ENCODE measurements at places on chromosomes 6 and 20.

- no peak for DNase-seq
Observed at GRCh38 chr20:37245216-37246150, 16.1 kb downstream of the GHRH start.

DNA sequence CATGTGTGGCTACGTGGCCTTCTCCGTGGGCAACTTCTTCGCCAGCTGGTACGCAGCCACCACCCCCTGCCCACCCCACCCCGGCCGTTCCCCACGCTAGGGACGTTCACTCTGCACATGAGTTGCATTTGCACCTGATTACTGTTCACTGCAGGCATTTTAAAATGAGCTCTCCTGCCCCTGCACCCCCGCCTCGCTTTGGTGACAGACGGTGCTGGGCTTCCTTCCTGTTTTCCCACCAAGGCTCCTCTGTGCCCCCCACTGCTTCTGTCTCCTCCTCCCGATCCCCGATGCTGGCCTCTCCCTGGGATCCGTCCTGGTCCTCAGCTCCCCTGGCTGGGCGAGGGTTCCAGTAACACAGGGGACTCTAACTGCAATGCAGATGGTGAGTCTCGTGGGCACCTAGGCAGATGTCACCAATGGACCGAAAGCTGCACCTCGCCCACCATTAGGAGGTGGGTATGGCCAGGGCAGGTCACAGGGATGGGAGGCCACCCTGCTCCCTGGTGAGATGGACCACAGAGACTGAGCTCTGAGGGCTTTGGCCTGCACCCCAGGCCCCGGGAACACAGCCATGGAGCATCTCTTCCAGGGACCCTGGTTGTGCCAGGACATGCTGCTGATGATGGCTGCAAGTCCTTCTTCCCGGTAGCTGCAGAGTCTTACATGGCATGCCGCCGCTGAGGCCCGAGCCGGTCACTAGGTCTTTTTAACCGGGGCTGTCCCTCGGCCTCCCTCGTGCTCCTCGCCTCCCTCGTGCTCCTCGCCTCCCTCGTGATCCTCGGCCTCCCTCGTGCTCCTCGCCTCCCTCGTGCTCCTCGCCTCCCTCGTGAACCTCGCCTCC is 3.8 kb downstream of the UNC93A start:
- DNase-seq, result no peak

DNA sequence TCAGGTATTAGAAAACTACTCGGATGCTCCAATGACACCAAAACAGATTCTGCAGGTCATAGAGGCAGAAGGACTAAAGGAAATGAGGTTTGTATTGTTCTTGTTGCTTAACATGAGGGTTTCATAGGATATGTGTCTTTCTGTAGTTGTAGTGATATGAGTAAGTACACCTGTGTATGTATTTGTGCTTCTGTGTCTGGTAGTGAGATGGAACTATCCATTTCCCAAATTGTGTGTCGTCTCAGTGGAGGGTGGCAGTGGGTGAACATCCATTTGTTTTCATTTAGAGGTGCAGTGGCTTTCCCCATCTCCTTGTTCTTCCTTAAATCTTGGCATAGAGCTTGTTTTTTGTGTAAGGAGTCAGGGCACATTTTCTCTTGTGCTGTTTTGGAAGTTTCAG is 8.2 kb downstream of the ASXL1 start:
- no peak for DNase-seq

DNA sequence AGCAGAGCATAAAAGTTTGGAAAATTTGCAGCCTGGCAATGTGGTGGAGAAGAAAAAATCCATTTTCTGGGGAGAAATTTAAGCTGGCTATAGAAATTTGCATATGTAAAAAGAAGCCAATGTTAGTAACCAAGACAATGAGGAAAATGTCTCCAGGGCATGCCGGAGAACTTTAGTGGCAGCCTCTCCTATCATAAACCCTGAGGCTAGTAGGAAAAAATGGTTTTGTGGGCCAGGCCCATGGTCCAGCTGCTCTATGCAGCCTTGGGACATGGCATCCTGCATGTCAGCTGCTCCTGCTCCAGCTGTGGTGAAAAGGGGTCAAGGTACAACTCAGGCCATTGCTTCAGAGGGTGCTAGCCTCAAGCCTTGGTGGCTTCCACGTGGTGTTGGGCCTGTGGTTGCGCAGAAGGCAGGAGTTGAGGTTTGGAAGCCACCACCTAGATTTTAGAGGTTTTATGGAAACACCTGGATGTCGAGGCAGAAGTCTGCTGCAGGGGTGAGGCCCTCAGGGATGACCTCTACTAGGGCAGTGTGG is 101.8 kb upstream of the SYNCRIP start:
- no peak for DNase-seq

GRCh38 chr6:133951881-133952814 is 876 bp upstream of the TBPL1 start:
- peak; percentile 8 for DNase-seq

DNA sequence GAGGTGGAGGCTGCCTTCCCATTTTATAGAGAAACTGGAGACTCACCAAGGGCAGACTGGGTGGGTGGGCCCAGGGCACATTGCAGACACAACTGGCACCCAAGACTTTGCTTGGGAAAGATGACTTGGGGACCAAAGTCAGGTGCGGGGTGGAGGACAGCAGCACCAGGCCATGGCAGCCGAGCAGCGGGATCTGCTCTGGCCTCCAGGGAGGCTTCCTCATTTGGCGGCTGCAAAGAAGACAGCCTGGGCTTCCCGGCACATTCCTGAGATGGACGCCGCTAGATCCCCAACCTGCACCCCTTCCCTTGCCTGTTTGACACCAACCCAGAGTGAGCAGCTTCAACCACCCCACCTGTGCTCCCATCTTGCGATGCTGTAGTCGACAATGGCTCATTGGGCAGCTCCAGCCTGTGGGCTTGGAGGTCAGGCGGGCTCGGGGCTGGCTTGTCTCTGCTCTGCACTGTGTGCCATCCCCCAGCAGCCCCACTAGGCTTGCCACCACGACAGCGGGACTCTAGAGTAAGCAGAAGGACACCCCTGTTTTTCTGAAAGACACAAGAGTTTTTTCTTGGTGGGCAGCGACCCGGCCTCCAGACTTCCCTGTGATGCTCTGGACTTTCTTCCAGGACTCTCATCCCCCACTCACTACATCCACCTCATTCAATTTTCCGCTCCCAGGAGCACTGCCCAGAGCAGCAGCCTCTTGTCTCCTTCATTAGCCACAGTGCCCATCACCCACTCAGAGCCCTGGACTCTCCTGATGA is 184.9 kb upstream of the CST7 start:
- DNase-seq, result no peak

GRCh38 chr6:31736021-31736767 is at the start of gene CLIC1:
Gene CLIC1, minus strand, starts transcription at chr6:31736530. Its CDS starts 230 bp downstream, at chr6:31736300.
- peak; percentile 71 for DNase-seq

GRCh38 chr6:37785663-37786270 is 33.8 kb upstream of the ZFAND3 start:
- DNase-seq, result no peak

DNA sequence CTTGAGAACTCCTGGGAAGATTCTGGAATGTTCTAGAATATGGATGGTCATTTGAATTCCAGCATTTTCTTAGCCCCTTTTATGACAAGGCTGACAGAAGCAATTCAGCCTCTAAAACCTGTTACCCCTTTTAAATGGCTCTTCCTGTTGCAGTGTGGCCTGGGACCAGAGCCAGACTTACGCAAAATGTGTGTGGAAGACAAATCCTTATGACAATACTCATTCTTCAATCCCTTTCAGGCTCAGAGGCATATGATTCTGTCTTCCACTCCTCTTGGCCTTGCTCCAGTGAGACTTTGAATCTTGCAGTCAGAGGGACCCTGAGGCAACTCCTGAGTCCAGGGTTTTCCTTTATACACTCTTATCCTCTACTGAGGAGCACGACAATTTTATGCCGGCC is 287.0 kb downstream of the CLIC5 start:
- DNase-seq, result no peak

DNA sequence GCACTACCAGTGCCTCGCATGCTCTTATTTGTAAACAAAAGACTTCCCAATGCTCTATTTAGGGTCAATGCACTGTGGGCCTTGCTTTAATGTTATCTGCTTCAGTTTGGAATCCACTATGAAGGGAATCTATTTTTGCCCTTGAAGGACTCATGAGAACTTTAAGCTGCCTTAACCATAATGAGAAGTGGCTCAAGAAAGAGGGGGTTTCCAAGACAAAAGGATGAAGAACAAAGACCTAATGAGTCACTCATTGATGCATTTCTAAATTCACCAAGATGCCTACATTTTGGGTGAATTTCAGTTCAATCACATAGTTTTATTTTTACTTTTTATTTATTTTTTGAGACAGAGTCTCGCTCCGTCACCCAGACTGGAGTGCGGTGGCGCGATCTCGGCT is 228.2 kb downstream of the LY86 start:
- no peak for DNase-seq

- DNase-seq, result no peak
Observed at GRCh38 chr6:7324520-7324919, 11.5 kb upstream of the SSR1 start.

- no peak for DNase-seq
Observed at GRCh38 chr6:152273638-152274037, 363.5 kb downstream of the SYNE1 start.

DNA sequence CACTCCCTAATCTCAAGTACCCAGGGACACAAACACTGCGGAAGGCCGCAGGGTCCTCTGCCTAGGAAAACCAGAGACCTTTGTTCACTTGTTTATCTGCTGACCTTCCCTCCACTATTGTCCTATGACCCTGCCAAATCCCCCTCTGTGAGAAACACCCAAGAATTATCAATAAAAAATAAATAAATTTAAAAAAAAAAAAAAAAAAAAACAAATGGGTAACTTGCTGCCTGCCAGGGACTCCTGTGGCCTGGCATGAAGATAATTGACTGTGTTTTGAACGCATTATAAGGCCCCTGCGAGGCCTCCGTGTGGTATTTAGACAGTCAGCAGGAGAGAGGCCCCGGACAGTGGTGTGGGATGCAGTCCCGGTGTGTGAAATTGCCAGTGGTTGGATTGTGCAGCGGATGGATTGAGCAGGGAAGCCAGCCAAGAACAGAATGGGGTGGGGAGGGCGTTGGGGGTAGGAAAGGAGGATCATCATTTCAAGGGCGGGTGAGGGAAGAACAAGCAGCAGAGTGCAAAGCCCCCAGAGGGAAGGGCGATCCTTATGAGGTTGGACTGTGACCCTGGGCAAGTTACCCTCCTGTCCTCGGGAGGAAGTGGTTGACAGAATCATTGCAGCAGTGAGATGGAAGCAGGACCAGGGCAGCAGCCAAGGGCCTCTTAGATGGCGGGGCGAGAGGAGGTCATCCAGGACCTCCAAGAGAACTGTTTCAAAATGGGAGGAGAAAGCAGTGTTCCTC is 43.3 kb downstream of the PPARD start:
- DNase-seq, result no peak

DNA sequence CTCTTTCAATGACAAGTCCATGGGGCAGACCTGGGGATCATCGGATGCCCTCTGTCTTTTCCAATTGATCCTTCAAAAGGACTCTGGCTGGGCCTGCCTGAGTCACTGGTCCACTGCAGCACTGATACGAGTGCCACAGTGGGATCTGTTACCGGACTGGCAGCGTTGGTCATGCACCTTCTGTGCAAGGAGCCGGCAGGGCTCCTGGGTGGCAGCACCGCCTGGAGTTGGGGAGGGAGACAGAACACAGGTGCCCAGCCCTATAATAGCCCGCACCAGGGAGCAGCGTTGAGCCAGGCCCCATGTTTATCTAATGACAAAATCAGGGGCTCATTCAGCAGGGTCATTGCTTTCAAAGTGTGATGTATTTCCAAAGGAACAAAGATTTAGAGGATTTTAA is 64.2 kb upstream of the NXT1 start:
- no peak for DNase-seq

DNA sequence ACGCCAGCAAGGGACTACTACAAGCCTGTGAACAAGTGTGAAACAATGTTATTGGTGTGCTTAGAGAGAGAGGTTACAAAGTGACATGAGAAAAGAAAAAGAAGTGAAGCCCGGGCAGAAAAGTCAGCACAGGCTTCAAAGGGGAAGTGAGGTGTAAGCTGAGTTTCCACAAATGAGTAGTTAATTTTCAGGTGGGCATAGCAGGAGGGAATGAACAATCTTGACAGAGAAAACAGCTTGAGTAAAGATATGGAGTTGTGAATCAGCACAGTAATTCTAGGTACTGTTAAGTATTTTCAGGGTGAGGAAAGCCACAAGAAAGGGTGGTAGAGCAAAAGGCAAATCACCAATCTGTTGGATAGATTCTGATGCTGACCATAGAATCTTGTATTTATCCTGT is 4.3 kb downstream of the KCNQ5 start:
- no peak for DNase-seq

GRCh38 chr6:88708197-88708744 is 255.1 kb downstream of the RNGTT start:
- no peak for DNase-seq

GRCh38 chr20:17377231-17377630 is 150.4 kb downstream of the PCSK2 start:
- no peak for DNase-seq

DNA sequence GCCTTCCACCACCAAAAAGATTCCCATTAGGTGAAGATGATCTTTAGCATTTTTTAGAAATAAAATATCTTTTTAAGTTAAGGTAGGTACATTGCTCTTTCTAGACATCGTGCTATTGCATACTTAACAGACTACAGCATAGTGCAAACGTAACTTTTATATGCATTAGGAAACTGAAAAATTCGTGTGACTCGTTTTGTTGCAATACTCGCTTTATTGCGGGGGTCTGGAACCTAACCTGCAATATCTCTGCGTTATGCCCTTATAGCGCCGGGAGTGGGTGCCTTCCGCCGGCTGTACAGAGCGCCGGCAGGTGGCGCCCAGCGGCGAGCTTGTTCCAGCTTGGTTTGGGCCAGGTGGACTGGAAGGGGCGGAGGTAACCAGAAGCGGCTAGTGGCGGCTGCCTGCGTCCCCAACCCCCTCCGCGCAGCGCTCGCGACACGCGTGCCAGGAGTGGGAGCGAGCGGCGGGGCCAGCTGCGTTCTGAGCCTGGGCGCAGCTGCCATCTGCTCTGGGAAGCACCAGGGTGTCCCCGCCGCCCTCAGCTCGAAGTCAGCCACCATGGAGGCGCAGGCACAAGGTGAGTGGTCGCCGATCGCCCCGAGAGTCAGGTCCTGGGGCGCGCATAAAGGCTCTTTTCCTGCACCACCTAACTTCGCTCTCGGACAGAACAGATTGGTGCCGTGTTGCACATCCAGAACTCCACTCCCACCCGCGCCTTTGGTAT is at the start of gene TPD52L1:
Gene TPD52L1, plus strand, starts transcription at position 383 of the 727 bp plus-strand sequence. Its CDS starts 179 bp downstream, at position 562.
- DNase-seq, result peak; percentile 47

DNA sequence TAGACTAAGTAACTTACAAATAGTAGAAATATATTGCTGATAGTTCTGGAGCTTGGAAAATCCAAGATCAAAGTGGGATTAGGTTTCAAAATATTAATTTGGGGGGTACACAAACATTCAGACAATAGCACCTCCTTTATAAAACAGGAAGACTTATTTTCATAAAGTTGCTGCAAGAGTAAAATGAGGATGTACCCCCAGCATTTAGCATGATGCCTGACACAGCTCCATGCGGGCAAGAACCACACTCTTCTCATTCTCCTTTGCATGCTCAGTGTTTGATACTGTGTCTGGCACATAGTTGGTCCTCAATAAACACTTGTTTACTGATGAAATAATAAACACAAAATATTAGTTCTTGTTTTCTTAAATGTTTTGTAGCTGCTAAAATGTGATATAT is 332.9 kb downstream of the TFAP2A start:
- DNase-seq, result no peak
